Activated CD4-positive, alpha-beta T cell treated with anti-CD3 and anti-CD28 coated beads, Interleukin-2, amount 10 ng/mL, durations not matched to agents 24 days and 14 days (primary cell): ENCODE measurements at places on chromosomes 12 and 14.
A peak's percentile ranks its signal among the peaks of the same experiment; 100 is the strongest.

- no peak for DNase-seq
Observed at GRCh38 chr12:12282761-12283425, 16.0 kb upstream of the LRP6 start.

DNA sequence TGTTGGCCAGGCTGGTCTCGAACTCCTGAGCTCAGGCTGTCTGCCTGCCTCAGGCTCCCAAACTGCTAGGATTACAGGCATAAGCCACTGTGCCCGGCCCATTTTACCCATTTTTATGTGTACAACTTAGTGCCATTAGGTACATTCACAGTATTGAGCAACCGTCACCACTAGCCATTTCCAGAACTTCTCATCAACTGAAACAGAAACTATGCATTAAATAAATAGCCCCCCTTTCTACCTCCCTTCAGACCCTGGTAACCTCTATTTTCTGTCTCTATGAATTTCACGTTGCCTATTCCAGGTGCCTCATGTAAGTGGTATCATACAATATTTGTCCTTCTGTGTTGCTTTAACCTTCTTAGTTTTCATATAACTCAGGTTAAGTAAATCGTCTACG lies 15.9 kb downstream of the ZCRB1 start:
- DNase-seq = peak; percentile 26

DNA sequence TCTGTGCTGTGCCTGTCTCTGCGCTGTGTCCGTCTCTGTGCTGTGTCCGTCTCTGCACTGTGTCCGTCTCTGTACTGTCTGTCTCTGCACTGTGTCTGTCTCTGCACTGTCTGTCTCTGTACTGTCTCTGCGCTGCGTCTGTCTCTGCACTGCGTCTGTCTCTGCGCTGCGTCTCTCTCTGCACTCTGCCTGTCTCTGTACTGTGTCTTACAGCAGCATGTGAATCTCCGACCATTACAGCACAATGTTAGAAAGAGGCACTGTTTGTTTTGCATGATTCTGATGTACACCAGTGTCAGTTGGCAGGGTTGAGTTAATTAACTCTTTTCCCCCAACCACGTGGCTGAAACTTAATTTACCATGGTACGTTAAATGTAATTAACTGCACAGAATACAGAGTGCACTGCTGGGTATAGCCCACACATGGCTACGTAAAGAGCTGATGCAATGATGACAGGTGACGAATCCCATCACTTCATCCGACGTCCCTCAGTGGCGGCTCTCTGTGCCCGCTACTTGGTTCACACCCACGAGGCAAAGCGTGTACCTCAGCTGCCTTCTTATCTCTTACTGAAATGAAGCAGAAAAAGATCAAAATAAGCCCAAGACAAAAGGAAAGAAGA lies 127.7 kb upstream of the SFSWAP start:
- no peak for DNase-seq

DNA sequence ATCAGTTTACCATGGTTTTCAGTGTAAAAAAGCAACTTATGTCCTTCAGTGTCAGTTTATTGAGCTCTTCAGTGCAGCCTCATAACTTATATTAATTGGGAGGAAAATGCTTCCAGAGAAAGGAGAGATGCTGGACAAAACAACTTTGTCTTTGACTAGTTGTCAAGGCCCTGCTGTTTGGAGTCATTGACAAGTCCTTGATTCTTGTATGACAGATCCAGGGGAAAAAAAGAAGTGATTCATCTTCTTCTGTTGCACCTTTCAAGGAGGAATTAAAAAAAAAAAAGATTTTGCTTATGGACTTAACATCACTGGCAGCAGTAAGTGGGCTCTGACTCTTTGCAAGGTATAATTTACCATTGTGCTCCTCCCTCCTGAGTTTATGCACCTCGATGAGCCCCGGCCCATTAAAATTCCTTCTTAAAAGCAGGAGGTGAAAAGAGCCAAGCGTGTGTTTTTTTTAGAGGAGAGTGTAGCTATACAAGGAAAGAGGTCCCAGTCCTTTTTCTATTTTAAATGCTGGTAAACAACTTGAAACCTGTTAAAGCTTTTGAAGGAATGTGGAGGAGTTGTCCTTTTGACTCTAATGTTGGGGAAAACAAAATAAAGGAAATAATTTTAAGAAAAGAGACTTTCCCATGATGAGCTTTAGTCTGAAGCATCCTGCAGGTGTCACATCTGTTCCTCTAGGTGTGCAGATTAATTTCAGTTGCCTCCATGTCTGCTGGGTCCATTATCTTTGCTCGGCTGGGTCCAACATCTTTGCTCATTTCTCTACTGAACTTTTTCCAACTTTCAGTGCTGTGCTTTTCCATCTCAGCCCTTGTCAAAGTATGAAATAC lies 431.6 kb downstream of the RAD51B start:
- no peak for DNase-seq

- DNase-seq = no peak
Observed at GRCh38 chr12:109266106-109266879, 42.8 kb downstream of the FOXN4 start.

DNA sequence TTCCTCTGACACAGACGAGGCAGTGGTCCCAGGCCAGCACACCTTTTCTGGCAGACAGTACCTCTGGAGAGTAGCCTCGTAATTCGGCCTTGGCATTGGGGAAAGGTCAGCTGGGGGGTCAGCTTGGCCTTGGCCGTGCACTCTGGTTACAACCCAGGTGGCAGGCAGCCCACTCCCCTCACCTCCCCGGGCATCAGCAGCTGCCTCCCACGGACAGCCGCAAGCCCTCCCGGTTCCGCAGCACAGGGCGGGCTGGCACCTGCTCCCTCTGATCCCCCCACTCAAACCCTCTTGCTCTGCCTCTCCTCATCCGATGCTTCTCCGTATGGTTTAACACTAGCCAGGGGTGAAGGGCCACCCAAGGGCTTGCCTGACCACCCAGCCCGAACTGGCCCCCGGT lies 50.6 kb downstream of the TEAD4 start:
- DNase-seq = no peak

DNA sequence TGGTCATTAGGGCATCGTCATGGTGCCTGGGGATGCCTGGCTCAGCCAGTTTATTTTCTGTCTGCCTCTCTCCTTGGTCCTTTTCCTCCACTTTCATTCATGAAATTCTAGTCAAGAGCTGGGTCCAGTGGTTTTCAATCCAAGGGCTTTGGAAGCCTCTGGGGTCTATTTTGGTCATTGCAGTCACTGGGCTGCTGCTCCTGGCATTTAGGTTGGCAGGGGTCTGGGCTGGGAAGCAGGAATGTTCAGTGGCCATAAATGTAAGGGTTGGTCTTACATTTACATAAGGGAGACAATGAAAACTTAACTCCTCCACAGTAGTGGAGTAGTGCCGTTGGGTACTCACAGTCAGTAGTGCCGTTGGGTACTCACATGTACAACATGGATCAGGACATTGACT lies 48.1 kb downstream of the PTPN11 start:
- DNase-seq = no peak

GRCh38 chr14:104741803-104742251 lies 11.1 kb upstream of the SIVA1 start:
- DNase-seq = no peak

DNA sequence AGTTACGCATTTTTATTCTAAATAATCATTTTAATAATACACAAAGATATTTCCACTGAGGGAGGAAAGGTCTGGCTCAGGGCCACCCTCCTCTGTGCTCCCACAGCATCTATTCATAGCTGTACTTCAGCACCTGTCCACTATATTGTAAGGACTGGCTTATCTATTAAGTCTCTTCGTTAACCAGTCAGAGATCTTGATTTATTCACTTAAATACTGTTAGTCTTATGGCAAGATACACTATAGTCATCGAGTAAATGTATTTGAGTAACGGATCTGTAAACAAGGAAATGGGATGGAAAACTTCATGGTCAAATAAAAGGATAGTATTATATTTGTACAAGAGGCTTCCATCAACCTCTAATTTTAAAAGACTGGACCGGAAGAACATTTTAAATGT lies 54.6 kb downstream of the SPTLC2 start:
- no peak for DNase-seq

DNA sequence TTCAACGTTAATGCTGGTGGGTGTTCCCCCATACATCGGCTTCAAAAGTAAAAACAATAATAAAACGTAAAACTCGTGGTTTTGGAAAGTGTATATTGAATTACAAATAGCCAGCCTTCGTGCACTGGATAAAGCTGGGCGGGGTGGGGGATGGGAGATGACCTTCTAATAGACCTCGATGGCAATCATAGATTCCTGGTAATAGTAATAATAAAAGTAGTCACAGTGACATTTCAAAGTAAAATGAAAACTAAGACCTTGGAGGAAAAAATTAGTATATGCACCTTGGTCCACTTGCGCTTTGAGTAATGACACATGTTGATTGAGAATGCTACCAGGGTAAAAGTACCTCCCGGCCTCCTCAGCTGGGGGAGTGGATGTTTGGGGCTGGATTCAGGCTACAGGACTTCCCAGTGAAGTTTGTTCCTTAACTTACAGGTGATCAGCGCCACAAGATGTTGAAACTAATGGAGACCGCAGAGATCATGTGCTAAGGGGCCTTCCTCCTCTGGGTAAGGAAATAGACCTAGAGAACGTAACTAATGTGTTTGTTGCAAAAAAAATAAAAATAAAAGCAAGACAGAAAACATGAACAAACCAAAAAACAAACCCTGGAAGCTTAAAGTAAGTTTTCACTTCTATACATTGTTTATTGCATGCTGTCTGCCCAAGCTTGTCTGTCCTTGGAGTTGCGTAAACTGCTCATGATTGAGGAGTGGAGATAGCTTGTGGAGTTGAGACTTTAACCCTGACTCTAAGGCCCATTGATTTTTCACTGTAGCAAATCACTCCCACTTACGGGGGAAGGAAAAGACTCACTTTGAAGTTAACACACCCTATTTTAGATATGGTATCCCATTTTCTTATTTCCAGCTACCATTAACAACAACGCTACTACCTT lies 907 bp upstream of the LRIG3 start:
- DNase-seq = no peak

DNA sequence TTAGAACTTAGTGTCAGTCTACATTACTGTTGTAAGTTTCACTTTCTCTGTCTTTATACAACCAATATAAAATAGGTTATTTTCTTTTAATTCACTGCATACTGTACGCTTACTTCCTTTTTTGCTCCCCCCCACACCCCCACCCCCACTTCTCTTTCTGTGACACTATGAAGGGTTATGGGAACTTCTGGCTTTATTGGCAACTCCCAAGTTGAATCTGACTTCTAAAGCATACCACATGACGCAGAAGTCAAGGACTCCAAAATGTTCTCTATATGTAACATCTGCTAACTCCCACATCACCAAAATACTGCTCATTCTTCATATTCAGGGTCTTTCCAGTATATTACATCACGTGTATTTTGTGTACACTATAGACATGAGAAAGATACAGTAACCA lies 81.2 kb upstream of the ATXN7L3B start:
- DNase-seq = no peak

- no peak for DNase-seq
Observed at GRCh38 chr14:58844544-58844943, 206.8 kb downstream of the DACT1 start.

DNA sequence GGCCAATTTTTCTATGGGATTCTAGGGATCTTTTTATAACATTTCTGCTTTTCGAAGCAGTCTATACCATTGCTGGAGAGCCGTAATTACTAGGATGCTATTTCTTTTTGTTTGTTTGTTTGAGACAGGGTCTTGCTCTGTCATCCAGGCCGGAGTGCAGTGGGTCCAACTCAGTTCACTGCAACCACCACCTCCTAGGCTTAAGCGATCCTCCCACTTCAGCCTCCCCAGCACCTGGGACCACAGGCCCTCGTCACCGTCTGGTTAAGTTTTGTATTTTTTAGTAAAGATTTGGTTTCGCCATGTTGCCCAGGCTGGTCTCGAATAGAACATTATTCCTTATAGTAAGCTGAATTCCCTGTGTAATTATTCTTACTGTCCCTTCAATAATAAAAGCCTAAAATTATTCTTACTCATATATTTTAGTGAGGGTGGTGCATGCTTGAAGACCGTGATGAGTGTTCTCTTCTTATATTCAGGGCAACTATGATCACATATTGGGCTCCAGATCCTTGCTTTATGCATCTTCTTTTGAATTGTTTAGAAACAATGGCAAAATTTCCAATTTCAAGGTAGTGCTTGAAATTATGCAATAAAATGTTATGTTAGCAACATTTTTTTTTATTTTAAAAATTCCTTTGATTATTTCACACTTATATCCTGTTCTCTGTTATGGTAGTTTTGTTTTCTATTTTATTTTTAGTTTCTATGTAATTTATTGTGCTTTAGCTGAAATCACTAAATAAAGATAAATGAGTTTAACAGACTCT lies 66.2 kb downstream of the CRADD start:
- no peak for DNase-seq

GRCh38 chr12:5377997-5378592 lies 53.8 kb upstream of the NTF3 start:
- no peak for DNase-seq

DNA sequence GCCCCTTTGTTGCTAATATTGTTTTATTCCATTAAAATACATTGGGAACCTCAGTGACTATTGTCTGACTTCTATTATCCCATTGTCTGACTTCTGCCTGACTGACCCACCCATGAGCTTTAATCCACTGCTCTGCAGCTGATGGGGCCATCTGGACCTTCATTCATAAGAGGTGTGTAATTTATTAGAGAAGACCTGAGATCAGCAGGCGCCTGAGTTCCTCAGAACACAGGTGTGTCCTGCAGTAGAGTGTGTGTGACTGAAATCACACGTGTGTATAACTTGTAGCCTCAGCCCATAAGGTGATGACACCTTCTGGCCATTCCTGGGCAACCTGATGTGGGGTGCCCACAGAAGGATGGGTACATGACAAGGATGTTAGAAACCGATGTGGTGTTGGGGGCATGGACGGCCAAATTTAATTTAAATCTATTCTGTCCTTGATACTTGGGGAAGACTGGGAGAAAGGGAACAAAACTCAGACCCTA lies 821.0 kb downstream of the TMEM121 start:
- peak; percentile 59 for DNase-seq

DNA sequence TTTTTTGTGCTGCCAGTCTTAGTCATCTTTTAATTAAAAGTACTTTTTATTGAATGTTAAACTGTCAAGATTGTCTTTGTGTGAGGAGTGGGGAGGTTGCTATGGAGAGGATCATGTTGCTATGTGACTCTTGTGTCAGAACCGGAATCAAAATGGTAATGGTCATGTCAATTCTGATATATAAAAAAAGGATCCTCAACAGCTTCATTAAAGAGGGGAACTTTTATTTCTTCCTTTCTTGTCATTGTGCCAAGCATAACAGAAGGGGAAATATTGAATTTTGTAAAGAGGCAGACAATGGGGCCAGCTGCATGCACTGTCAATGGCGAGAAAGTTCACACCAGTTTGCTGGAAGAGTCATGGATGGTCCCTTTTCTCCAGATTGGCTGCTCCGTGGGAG lies 564.8 kb downstream of the VRK1 start:
- DNase-seq = no peak

- DNase-seq = no peak
Observed at GRCh38 chr14:104110491-104111209, 25.1 kb downstream of the ASPG start.

DNA sequence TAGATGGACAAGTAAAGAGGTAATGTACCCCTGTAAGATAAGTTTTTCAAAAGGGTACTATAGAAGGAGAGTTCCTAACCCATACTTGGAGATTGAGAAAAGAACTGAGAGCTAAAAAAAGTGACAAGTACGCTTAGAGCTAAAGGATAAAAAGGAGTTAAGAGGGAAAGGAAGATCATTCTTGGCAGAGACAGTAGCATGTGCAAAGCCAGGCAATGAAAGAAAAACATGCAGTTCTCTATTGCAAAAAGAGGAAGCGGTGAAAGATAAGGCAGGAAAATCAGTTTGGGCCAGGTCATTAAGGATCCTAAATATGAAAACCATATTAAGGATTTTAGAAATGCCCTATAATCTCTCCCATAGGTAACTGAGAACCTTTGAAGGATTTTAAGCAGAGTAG lies 500.4 kb upstream of the GARIN6 start:
- DNase-seq = no peak
